Breast epithelium (tissue), 4 donors: ENCODE measurements at places on chromosomes 4 and X. TPM values are rescaled to one million over a fixed set of nuclear protein-coding genes. Genes with fewer than 3 reads are reported as not detected.

Gene POF1B
- 0.48 TPM for total RNA-seq

Gene BCAP31
- 120 TPM for total RNA-seq

Gene USP11
- total RNA-seq = 29.4 TPM

Gene RAI2
- total RNA-seq = 12.0 TPM

Gene NLRP2B
- total RNA-seq = 0.16 TPM

DNA sequence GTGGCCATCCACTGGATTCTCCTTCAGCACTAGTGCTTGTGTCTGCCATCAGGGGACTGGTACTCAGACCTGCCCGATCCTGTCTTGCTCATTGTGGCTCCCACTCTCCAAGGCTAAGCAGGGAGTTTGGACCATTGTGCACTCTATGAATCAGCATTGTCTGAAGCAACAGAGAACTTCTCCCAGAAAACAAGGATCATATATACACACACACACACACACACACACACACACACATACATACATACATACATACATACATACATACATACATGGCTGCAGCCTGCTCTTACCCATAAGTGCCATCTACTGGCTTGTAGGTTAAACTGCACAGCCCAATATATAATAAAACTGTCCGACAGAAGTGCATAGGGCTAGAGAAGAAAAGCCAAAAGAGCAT, 345.3 kb upstream of the LCORL start:
- no peak for DNase-seq

DNA sequence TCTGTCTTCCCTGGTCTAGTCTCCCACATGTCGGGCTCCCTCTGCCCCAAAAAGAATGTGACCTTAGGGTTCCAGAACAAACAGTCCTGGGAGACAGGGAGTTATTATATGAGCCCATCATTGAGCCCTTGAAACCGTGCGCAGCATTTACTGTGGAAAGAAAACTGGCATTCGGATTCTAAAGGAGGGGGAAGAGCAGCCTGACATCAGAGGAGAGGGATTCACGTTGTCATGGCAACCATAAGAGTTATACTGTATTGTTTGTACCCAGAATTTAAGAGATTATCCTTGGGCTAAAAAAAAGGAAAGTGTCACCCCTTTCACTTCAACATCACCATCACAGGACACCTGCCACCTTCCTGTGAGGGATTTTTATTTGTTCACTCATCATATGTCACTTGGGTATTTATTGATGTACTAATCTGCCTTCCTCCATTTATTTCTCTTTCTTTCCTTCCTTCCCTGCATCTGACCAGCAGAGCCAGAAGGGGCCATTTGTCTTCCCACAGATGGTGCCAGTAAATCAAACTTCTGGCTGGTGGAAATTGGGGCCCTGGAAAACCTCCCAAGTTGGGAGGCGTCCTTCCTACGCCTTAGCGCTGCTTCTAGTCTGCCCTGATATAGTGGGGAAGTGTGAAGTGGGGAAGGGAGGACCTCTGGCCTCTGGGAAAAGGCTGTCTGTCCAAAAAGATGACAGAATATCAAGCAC, 64.9 kb upstream of the FRMPD3 start:
- DNase-seq = no peak

- no peak for DNase-seq
Observed at GRCh38 chrX:7996414-7996813, 69.2 kb upstream of the PNPLA4 start.
